Activated T-cell treated with anti-CD3 and anti-CD28 coated beads, Interleukin-2, amount 50 U/mL, for 48 hours (primary cell): ENCODE measurements at places on chromosomes 13 and 19.

DNA sequence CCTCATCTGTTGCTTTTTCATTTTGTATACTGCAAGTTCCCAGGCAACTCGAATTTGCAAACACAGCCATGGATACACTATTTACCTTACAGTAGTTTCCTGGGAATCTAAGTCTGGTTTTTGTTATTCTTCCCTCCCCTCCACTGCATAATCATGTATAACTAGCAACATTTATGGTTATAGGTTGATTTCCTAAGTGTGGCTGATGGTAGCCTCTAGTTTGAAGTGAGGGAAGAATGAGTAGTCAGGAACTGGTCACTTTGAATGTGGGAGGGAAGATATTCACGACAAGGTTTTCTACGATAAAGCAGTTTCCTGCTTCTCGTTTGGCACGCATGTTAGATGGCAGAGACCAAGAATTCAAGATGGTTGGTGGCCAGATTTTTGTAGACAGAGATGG lies at the start of gene KCNRG:
Gene KCNRG, plus strand, starts transcription at position 187 of the 400 bp plus-strand sequence. Its CDS starts 50 bp downstream, at position 237.
- DNase-seq: no peak

- peak; percentile 37 for DNase-seq
These were observed 576 bp downstream of the APBA3 start for GRCh38 chr19:3760871-3761361.

GRCh38 chr19:41876847-41877832 lies at the start of gene CD79A:
CD79A (plus strand) TSS chr19:41877279; CDS start chr19:41877305, 26 bp downstream.
- no peak for DNase-seq

DNA sequence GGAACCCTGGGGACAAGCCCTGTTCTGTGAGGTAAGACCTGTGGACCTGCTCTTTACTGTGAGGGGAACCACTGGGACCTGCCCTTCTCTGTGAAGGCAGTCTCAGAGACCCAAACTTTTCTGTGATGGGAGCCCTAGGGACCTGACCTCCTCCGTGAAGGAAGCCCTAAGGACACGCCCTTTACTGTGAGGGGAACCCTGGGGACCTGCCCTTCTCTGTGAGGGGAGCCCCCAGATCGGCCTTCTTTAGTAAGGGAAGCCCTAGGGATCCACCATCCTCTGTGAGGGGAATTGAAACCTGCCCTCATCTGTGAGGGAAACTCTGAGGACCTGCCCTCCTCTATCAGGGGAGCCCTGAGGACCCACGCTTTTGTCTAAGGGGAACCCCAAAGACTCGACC lies 343.5 kb downstream of the UQCRFS1 start:
- no peak for DNase-seq

DNA sequence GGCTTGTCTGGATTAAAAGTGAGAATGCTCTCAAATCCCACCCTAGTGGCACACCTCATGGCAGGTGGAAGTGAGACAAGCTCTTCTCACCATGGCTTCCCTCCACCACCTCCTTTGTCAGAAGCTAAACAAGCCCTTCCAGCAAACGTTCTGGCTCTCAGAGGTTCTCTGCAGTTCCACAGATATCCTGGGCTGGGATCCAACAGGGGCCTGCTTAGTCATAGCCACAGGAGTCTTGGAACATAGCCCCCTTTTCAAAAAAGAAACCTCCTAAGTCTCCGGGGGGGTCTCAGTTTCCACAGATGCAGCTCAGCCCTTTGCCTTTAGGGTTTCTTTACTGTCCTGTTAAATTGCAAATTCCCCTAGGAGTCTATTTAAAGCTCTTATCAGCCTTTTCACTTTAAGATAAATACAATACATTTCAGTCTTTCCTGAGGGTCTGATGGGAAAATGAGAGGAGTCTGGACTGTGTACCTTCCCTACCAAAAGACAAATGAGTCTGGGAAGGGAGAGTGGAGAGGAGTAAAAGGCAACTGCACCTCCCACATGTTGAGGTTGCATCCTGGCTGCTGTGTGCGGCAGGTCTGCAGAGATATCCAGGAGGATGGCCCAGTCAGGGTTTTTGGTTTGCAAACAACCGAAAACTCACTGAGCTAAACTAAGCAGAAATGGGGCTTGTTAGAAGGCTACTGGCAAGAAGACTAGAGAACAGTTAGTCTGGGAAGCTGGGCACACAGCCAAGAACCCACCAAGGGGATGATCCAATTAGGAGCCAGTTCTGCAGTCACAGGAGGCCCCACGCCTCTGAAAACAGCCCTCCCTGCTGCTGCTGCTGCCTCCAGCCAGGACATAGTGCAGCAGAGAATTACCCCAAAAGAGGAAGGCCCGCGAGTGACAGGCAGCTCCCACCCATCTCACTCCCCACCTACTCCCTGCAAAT lies 41.4 kb upstream of the SERP2 start:
- no peak for DNase-seq

- DNase-seq: no peak
These were observed 3.0 kb upstream of the PTGER1 start for GRCh38 chr19:14478113-14478545.

DNA sequence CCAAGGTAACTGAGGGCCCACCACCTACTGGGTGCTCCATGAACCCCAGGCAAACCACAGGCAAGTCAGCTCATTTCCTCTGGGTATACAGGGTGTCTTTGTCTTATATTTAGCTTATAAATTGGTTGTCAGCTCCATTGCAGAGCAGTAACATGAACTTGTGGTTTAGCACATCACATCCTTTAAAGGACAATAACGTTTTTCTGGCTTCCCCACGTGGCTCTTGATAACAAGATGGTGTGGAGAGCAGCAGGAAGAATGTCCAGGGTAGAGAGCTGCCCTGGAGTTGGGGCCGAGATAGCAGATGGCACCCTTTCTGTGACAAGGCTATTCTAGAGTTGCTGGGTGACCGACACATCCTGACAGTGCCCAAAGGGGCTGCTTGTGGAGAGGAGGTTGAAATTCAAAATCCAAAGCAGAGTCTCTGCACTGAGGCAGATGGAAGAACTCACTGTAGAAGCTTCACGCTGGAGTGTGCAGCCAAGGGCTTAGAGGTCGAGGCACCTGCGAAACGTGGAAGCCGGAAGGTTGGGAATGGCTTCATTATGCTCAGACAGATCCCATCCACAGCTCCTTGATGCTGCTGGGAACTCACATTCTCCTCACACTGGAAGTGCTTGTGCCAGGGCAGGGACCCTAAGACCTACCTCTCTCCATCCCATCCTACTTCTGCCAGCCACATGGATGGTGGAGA lies 133.0 kb upstream of the FRY start:
- no peak for DNase-seq

DNA sequence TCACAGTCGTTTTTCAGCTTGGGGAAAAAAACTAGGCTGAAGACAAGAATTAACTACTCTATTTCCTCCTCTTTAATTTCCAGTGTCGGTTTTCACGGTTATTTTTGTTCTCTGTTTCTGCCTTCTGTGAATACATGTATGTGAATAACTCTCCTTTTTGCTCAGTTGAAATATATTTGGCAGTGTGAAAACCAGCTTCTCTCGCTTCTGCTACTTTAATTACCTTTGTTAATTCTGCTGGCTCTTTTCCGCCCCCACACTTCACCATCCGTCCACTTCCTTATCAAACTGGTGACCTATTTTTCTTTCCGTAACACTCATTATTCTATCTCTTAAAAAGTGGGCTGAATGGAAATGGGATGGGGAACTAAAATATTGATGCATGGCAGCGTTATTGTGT lies 126.4 kb downstream of the POU4F1 start:
- no peak for DNase-seq

DNA sequence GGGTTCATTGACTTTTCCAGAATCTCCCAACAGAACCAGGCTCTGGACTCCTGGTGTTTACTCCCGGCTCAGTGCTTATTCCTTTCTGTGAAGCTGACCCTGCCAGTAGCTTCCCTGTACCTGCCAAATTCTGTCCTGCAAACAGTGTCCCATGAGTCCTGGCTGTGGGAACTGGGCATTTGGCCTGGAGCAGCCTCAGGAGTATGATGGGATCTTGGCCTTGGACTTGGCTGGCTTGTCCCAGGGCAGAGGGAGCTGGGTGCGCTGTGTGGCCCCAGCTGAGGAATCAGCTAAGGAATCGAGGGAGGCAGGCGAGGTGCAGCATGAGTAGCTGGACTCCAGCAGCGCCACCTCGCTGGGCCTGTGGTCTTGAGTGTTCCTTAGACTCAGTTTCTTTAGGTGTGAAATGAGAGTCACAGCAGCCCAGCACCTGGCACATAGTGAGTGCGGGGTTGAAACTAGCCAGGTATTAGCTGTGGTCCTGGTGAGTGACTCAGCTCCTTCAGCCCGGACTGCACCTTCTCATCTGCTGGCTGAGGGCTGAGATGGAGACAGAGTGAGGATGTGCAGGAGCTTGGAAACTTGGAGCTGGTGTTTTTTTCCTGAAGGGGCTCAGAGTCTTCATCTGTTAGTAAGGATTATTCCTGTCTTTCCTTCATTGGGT lies 10.4 kb downstream of the CLASRP start:
- DNase-seq: no peak

DNA sequence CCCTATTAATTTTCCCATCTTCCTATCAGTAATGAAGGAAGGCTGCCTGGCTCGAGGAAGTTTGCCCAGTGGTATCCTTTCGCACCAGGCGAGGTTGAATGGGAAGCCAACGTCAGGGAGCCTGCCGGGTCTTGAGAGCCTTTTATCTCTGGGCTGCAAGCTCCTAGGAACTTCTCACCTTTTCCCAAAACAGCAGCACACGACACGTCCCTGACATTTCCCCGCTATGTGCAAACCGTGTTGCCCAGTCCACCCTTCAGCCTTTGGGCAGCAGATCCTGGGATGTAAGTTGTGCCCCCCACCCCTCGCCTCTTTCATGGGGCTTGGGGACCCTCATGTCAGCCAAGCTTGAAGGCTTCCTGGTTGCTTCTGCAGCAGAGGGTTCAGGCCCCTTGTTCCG lies 179.1 kb downstream of the ZNF536 start:
- DNase-seq: no peak

DNA sequence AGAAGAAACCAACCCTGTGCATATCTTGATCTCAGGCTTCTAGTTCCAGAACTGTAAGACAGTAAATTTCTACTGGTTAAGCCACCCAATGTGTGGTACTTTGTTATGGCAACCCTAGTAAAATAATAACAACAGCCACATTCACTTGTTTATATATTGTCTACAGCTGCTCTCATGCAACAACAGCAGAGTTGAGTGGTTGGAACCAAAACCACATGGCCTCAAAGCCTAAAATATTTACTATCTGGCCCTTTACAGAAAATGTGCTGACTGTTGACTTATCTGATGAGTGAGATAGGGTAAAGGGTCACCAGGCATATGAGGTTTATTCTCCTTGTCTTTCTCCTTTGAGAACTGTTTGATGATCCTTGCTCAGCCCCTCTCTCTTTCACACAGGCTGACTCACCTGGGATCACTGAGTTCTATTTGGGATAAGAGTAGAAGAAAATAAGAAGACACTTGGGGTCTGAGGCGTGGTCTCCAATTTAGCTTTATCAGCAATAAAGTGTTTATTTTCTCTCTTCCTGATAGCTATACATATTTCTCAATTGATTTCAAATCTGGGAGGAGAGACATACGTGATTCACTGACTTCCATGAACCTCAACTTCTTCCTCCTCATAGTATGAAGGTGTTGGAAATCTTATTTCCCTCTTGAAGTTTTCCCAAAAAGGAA lies 227.5 kb upstream of the STARD13 start:
- DNase-seq: no peak

DNA sequence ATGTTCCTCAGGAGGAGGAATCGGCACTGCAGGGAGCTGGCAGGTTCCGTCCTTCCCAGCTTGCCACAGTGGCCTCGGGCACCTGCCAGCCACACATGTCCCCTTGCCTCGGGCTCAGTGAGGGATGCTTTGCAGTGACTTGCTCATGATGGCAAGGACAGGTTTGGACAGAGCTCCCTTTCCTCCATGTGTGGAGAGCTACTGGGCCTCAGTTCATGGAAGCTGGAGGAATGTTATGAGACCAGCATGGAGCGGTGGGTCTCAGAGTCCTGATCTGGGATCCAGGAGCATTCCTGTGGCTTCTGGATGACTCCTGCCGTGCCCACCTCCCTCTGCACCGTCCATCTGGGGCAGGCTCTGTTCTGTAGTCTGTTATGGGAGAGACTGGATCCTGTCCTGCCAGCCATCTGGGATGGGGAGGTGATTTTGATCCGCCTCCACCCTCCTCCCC lies 59.2 kb downstream of the SIPA1L3 start:
- no peak for DNase-seq

DNA sequence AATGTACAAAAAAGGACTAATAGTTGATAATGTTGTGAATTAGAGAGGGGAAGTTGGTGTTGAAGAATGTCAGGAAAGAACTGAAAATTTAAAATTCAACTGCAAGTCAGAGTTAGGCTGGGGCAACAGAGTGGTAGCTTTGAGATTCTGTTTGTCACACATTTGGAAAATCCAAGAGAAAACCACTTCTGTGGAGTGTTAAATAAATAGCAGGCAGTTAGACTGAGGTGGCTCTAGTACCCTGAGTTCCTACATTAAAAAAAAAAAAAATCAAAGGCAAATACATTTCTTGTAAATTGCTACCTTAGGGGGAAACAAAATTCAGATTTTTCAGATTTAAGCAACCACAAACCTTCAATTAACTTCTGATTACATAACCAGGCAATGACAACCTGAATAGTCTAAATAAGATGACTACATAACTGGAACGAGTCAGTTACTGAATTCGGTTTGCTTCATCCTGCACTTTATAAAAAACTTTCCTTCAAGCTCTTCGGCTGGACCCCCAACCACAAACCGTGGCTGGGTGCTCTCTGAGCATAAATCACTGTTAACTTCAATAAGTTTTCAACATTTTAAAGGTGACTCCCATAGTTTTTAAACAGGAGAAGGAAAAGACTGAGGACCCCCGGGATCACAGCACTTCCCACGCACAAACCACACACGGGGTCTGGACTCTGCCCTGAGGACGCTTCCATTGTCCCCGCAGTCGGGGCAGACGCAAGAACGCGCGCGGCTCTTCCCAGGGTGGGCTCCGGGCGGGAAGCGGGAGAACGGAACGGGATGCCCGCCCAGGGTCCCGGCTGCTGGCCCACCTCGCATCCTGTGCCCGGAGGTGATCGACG lies 725 bp downstream of the ZNF682 start:
- no peak for DNase-seq

GRCh38 chr13:77349365-77349764 lies 22.5 kb upstream of the MYCBP2 start:
- no peak for DNase-seq
